ENCODE measurements at places on chromosomes 11 and 22. TPM values are rescaled to one million over a fixed set of nuclear protein-coding genes. Genes with fewer than 3 reads are reported as not detected.

Gene OR51E2
- polyA plus RNA-seq: not detected

Gene SPI1
- polyA plus RNA-seq: 79.2 TPM

DNA sequence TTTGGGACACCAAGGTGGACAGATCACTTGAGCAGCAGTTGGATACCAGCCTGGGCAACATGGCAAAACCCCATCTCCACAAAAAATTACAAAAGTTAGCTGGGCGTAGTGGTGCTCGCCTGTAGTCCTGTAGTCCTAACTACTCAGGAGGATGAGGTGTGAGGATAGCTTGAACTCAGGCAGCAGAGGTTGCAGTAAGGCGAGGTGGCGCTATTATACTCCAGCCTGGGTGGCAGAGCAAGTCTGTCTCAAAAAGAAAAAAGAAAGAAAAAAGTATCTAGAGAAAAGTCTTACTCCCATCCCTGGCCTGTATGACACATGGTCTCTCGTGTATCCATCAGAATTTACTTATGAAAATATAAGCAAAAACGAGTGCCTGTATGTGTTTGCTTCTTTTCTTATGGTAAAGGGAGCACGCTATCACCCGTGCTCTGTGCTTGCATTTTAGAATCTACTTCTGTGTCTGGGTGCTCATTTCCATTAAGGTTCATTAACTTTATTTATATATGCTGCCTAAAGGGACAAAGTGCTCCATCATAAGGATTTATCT is 15.4 kb upstream of the CPT1A start:
- no peak for DNase-seq

Gene NAALAD2
- polyA plus RNA-seq: 11.8 TPM

Gene ACAD8
- polyA plus RNA-seq: 23.3 TPM

Measured in adrenal gland (tissue), 19 donors.